ENCODE measurements at places on chromosomes 7 and 10. TPM values are rescaled to one million over a fixed set of nuclear protein-coding genes. Genes with fewer than 3 reads are reported as not detected.
A peak's percentile ranks its signal among the peaks of the same experiment; 100 is the strongest.

H2BK1 gene
- not detected for total RNA-seq

FAM25G gene
- not detected for total RNA-seq

DNAJB12 gene
- 31.8 TPM for total RNA-seq

CYP3A4 gene
- total RNA-seq, result not detected

GAD2 gene
- total RNA-seq, result not detected

RGR gene
- total RNA-seq, result not detected

DNA sequence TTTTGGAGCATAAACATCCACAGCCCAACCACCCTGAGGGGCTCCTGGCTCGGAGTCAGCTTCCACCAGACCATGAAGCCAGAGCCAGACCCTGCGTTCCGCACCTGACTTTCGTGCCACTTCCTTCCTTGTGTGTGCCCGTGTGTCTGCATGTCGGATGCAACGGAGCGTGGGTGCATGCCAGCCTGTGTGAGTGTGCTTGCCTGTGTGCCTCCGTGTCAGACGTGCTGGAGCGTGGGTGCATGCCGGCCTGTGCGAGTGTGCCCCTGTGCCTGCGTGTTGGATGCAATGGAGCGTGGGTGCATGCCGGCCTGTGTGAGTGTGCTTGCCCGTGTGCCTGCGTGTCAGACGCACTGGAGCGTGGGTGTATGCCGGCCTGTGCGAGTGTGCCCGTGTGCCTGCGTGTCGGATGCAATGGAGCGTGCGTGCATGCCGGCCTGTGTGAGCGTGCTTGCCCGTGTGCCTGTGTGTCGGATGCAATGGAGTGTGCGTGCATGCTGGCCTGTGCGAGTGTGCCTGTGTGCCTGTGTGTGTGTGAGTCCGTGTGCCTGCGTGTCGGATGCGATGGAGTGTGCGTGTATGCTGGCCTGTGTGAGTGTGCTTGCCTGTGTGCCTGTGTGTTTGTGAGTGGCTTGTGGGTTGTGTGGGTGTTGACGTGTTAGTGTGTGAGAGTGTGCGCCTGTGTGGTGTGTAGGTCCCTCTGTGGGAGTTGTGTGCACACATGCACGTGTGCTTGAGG, 28.1 kb upstream of the KNDC1 start:
- DNase-seq, result no peak
- no peaks in the 10 kb centered on the region for H3K4me1 ChIP-seq
- no peaks in the 10 kb centered on the region for H3K27me3 ChIP-seq
- H3K4me3 ChIP-seq, result no peak overlapping the region

DNA sequence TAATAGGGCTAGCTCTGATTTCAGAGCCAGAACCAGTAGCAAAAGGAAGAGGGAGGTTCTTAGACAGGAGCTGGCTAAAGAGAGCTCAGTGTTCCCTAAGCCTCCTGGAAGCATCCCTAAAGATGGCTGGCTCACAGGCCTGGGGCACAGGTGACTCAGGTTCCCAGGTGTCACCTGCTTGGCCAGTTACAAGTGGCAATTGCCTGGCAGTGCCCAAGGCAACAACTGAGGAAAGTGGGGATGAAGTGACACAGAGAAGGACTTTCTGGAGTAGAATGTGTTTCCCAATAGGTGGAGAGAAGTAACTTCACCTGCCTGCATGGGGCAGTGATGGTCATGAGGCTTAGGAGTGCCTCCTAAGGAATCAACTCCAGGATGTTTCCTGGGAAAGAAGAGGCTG, 66.5 kb upstream of the EEPD1 start:
- H3K4me1 ChIP-seq, result no peaks in the 10 kb centered on the region
- DNase-seq, result no peak
- no peak overlapping the region for H3K27ac ChIP-seq
- peaks cover 2% of the 10 kb centered on the region for H3K27me3 ChIP-seq

- DNase-seq, result no peak
- H3K27me3 ChIP-seq, result no peaks in the 10 kb centered on the region
- H3K36me3 ChIP-seq, result no peaks in the 10 kb centered on the region
- no peaks in the 10 kb centered on the region for H3K4me1 ChIP-seq
- no peak overlapping the region for H3K27ac ChIP-seq
Observed at GRCh38 chr10:47406870-47407691, 23.0 kb upstream of the ZNF488 start.

- H3K27me3 ChIP-seq, result no peaks in the 10 kb centered on the region
- peaks cover 71% of the 10 kb centered on the region for H3K36me3 ChIP-seq
- no peak for DNase-seq
- no peak overlapping the region for H3K4me3 ChIP-seq
- H3K4me1 ChIP-seq, result peaks cover 3% of the 10 kb centered on the region
- peak overlapping the region; percentile 43 for H3K27ac ChIP-seq
Observed at GRCh38 chr7:158760936-158761335, 56.3 kb upstream of the NCAPG2 start.

DNA sequence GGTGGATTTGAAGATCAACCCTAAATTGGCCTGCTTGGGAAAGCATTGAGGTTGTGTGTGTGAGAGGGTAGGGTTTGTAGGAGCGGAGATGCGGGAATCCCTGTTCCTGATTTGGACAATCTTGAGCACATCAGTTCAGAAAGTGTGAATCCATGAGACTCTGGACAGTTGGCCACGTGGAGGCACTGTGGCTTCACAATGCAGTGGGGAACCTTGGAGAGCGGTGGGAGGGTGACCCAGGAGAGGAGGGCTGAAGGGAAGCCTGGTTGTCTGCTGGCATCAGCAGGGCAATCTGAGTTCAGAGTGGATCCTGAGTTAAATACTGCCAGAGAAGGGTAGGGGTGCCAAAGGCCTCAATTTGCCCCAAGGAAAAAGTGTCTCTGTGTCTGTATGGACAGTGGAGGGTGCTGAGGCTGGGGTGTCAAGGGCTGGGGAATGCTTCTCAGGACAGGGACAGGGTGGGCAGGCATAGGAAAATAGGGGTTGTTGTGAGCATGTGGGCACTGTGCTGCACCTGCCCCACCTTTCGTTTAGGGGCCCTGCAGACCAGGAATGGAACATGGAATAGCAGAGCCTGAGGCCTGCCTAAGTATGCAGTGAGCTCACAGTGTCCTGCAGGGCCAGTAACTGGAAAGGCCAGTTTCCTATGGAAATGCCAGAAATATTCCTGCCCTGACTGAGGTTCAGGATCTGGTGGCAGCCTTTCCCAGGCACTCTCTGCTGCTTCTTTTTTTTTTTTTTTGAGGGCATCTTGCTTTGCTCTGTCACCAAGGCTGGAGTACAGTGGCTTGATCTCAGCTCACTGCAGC, 162.9 kb upstream of the PRSS58 start:
- H3K4me3 ChIP-seq, result no peak overlapping the region
- no peaks in the 10 kb centered on the region for H3K27me3 ChIP-seq
- H3K27ac ChIP-seq, result no peak overlapping the region
- no peak for DNase-seq

DNA sequence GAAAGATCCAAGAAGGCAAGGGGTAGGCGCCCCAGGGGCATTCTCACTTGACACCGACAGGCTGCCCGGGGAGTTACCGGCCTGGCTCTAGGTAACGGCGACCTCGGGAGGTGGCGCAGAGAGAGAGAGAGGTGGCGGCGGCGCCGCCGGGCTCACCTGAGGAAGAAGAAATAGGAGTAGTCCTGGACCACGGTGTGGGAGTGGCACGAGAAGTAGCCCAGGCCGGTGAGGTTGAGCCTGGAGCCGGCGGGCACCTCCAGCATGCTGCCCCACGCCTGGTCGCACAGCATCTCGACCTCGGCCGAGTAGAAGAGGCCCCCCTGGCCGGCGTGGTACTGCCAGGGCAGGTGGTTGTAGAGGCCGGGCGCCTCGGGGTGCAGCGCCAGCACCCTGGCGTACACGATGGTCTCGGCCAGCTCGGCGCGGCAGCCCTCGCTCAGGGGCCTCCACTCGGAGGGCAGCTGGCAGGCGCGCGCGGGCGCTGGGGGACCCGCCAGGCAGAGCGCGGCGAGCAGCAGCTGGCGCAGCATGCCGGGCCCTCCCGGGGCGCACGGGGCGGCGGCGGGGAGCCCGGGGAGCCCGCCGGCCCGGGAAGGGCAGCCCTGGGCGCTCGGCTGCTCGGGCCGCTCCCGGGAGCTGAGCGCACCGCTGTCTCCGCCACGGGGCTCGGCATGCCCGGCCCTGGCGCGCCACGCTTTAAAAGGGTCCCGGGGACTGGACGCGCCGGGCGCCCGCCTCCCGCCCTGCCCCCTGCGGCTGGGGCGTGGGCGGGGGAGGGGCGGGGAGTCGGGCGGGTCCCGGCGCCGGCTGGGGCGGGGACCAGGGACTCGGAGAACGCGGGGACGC, at the start of gene CCDC3:
Gene CCDC3, minus strand, starts transcription at position 673 of the 846 bp plus-strand sequence. Its CDS starts 143 bp downstream, at position 530.
- peaks cover 9% of the 10 kb centered on the region for H3K4me1 ChIP-seq
- H3K4me3 ChIP-seq, result peak within 1 kb of the TSS; percentile 35
- H3K36me3 ChIP-seq, result no peaks in the 10 kb centered on the region
- no peak within 1 kb of the TSS for H3K27ac ChIP-seq
- DNase-seq, result no peak
- H3K27me3 ChIP-seq, result peaks cover 61% of the 10 kb centered on the region

GRCh38 chr7:69078997-69079769, 519.1 kb upstream of the AUTS2 start:
- no peaks in the 10 kb centered on the region for H3K4me1 ChIP-seq
- no peaks in the 10 kb centered on the region for H3K36me3 ChIP-seq
- H3K4me3 ChIP-seq, result no peak overlapping the region
- DNase-seq, result no peak
- no peak overlapping the region for H3K27ac ChIP-seq

DNA sequence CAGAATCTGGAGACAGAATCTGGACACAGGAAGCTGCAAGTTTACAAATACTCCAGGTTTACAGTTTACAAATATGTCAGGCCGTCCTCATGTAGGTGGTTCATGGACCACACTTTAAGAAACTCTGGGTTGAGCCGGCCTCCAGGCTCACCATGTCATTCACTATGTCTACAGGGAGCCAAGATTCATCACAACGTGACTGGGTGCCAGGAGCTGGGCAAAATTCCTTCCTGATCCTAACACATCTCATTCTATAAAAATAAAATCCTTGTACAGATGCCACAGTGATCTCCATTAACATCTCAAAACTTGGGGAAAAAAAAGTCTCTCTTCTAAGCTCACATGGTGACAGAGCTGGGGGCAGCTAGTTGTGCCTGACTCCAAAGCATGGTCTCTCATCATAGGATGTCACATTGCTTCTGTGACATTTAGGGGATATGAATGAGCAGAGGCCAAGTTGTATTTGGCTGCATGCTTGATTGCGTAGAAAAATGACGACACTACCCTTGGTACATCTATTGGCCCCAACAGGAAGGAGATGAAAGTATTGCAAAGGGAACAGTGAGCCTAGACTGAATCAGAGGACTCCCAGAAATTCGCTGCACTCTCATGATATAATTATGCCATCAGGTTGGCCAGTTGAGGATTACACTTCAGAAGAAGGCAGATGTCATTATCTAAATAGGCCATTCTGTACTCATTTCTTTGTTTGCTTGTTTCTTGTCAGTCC, 35.9 kb downstream of the MTURN start:
- no peak for DNase-seq
- H3K4me3 ChIP-seq, result no peak overlapping the region
- no peaks in the 10 kb centered on the region for H3K36me3 ChIP-seq
- no peak overlapping the region for H3K27ac ChIP-seq

- no peaks in the 10 kb centered on the region for H3K27me3 ChIP-seq
- no peak for DNase-seq
- H3K27ac ChIP-seq, result no peak overlapping the region
- no peak overlapping the region for H3K4me3 ChIP-seq
- H3K36me3 ChIP-seq, result peaks cover 37% of the 10 kb centered on the region
- H3K4me1 ChIP-seq, result no peaks in the 10 kb centered on the region
Observed at GRCh38 chr10:94344522-94345122, 18.1 kb downstream of the NOC3L start.

DNA sequence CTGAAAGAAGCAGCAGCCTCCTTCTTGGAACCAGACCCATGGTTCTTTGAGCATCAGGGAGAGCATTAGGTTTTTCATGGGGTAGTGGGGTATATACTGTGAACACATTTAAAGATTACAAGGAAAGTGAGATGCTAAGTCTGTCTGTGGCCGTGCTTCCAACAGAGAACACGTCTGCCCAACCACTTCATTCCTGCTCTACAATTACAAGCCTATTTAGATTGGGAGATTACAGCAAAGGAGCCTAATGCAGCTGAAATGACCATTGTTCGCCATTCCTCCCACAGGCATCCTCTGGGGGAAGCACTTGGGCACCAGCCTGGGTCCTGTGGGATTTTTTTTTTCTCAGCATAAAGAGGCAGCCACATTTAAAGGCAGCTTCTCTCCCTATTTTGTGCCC, 536.4 kb downstream of the XPNPEP1 start:
- no peaks in the 10 kb centered on the region for H3K27me3 ChIP-seq
- H3K36me3 ChIP-seq, result no peaks in the 10 kb centered on the region
- no peak overlapping the region for H3K27ac ChIP-seq
- no peak for DNase-seq
- no peak overlapping the region for H3K4me3 ChIP-seq

- H3K36me3 ChIP-seq, result no peaks in the 10 kb centered on the region
- H3K4me3 ChIP-seq, result no peak overlapping the region
- no peak overlapping the region for H3K27ac ChIP-seq
- no peaks in the 10 kb centered on the region for H3K4me1 ChIP-seq
- no peak for DNase-seq
Observed at GRCh38 chr7:80537091-80537490, 25.2 kb upstream of the GNAT3 start.

DNA sequence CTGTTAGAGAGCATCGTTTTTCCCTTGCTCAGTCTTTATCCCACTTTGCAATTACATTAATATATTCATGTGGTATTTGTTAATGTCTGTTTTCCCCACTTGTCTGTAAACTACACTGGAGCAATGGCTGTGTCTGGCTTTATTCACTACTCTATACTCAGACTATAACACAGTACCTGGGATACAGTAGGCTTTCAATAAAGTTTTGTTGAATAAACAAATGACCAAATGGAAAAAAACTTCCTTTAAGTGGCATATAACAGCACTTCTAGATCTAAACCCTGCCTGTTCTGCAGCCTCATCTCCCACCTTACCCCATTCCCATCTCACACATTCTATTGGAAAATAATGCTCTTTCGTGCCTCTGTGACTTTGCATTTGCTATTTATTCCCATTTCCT, 57.3 kb upstream of the SPOCK2 start:
- peaks cover 6% of the 10 kb centered on the region for H3K4me1 ChIP-seq
- no peaks in the 10 kb centered on the region for H3K27me3 ChIP-seq
- H3K4me3 ChIP-seq, result no peak overlapping the region
- H3K36me3 ChIP-seq, result peaks cover 3% of the 10 kb centered on the region

DNA sequence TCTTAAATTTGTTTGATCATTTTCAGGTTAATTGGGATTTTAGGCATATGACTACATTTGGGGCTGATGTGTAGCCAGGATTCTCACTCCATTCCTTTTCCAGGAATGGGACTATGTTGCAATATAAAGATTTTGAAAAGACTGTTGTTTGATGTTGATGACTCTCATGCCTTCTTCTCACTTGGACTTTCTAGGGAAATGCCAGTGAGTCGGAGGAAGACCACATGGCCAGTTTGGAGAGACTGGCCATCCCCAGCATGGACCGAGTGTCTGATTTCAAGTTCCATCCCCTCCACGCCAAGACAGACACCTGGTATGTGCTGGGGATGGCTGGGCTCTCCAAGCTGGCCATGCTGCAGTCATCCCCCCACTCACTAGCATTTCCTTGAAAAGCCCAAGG, 5.5 kb downstream of the IGFBP3 start:
- H3K4me1 ChIP-seq, result peaks cover 23% of the 10 kb centered on the region
- DNase-seq, result no peak
- peaks cover 28% of the 10 kb centered on the region for H3K27me3 ChIP-seq
- H3K4me3 ChIP-seq, result no peak overlapping the region

GRCh38 chr7:20545016-20545415, 70.5 kb upstream of the ABCB5 start:
- no peak for DNase-seq
- H3K36me3 ChIP-seq, result no peaks in the 10 kb centered on the region
- no peak overlapping the region for H3K27ac ChIP-seq

GRCh38 chr10:66572700-66573099, 353.1 kb upstream of the LRRTM3 start:
- no peaks in the 10 kb centered on the region for H3K4me1 ChIP-seq
- no peak overlapping the region for H3K27ac ChIP-seq
- no peaks in the 10 kb centered on the region for H3K36me3 ChIP-seq
- DNase-seq, result no peak
- no peak overlapping the region for H3K4me3 ChIP-seq
